Activated naive CD4-positive, alpha-beta T cell (primary cell): ENCODE measurements at places on chromosomes 6 and 20.

DNA sequence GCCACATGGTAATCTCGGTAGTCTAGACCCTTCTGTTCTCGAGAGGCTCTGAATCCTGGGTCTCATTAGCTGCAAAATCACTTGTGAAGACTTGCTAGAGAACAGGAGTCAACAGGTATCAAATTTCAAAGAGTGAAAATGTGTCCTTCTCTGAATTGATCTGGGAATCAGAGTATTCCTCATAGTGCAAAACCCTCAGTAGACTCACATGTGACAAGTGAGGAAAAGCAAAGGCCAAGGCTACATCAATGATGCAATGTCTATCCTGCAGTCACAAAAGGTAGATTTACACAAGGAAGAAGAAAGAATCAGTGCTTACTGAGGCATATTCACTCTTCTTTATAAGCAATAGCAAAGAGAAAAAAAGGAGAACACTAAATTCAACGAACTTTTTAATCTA lies 1220.0 kb upstream of the GJE1 start:
- DNase-seq, result no peak

- DNase-seq, result no peak
These were observed 92.7 kb upstream of the DTNBP1 start for GRCh38 chr6:15755526-15755925.

DNA sequence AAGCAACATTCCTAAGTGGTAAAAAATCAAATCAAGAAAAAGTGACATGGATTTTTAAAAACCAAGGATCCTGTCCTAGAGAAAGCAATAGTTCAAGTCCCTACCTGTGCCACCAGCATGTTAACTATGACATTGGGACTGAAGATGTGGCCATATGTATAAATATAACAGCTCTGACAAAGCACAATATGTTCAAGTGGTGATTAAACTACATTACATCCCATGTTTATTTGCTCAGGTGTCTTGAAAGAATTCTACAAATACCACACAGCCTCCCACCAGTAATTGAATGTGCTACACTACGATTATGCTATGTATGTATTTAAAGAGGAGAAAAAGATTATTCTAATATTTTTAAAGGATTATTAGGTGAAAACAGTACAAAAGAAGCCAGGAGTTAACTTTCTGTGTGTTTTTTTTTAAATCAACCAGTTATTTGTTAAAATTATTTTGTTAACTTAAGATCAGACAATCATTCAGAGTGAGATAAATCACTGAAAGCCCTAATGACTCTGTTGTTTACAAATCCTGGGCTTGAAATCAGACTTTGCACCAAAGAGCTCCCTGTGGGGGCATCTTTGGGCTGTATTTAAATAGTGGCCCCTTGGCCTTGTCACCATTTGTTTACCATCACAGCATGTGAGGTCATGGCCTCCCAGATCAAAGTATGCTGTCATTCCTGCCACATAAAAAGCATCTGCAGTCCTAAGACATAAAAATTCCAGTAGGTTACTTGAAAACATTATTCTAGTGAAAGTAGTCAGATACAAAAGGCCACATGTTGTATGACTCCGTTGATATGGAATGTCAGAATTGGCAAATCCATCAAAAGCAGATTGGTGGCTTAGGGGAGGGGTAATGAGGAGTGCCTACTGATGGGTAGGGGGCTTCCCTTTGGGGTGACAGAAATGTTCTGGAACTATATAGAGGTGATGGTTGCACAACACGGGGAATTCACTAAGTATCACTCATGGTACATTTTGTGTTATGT lies 17.1 kb downstream of the TTLL2 start:
- DNase-seq, result no peak

- DNase-seq, result no peak
These were observed 6.8 kb downstream of the FOXF2 start for GRCh38 chr6:1395941-1396908.

- no peak for DNase-seq
These were observed 127.8 kb downstream of the SOD2 start for GRCh38 chr6:159565181-159565710.

GRCh38 chr20:18802012-18802634 lies 11.5 kb upstream of the SCP2D1 start:
- DNase-seq, result no peak

DNA sequence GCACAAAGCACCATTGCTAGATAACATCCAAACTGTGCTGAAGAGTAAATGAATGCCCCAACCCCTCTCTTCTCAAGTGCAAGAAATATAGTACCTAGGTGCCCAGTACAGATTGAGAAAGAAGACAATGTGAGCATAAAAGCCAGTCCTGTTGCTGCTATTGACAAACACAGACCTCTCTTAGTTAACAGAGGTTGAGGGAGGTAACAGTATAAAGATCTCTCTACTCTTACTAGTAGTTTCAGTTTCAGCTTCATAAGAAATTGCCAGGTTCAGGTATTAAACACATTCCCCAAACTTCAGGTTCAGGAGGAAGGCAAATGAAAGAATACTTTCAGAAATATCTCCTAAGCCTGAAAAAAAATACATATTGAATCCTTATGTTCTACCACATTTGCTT lies 31.4 kb downstream of the TBC1D32 start:
- no peak for DNase-seq

- no peak for DNase-seq
These were observed 18.4 kb upstream of the RBM38 start for GRCh38 chr20:57372581-57373350.

DNA sequence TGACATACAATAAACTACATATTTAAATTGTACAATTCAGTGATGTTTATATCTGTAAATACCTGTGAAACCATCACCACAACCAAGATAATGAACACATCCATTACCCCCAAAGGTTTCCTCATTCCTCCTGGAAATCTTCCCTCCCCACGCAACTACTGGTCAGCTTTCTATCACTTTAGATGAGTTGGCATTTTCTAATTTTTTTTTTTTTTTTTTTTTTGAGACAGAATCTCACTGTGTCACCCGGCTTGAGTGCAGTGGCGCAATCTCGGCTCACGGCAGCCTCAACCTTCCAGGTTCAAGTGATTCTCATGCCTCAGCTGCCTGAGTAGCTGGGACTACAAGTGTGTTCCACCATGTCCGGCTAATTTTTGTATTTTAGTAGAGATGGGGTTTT lies 31.7 kb upstream of the ECI2 start:
- DNase-seq, result no peak

GRCh38 chr6:71481011-71481410 lies 192.4 kb downstream of the OGFRL1 start:
- DNase-seq, result no peak

DNA sequence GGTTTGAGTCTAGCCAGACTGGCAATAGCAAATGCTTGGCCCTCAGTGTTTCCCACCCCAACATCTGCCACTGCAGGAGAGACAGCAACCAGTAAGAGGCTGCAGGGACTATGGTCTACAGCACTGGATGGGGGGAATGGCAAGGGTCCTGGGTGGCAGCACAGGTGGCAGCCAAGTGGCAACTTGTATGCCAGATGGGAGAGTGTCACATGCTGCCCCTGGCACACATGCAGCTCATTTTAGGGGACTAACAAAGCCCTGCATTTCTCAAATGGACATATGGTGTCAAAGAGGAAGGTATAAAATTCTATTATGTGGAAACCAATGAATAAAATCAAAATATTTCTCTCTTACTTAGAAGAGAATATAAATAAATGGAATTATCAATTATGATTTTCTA lies 298.7 kb upstream of the MARCKS start:
- no peak for DNase-seq

GRCh38 chr6:14384175-14384949 lies 266.8 kb downstream of the CD83 start:
- DNase-seq, result no peak

DNA sequence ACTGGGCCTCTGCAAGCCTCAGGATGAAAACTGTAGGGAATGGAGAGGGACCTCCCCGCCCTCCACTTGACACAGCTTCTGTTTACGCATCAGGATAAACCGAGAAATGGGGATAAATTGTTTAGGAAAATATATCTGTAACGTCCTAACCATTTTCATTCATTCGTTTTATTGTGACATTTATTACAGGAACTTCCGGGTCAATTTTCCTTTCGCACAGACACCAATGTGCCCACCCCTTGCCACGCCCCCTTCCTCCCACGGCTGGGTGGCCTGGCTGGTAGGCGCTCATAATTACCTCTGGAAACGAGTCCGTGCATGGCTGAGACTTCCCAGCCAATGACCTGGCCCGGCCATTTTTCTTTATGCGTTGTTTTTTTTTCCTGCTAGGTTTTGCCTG lies 96.1 kb downstream of the BMP7 start:
- no peak for DNase-seq

GRCh38 chr6:70124882-70125545 lies 177.9 kb downstream of the COL9A1 start:
- no peak for DNase-seq

GRCh38 chr6:80988892-80989291 lies 763.6 kb downstream of the TENT5A start:
- no peak for DNase-seq

DNA sequence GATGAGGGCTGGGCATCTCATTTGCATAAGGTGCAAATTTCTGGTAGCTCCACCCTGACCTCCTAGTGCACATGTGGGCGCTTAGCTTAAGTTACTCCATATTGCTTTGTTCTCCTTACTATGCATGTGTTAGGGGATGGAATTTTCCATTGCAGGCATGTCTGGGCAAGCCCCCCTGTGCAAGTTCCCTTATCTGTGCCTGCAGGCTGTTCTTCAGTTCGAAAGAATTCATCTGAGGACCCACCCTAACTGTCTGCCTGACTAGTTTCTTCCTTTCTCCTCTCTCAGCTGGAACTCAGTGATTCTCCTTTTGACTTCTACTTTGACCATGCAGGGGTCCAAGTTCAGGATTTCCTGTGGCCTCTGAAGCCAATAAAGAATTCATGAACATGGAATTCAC lies 30.2 kb downstream of the CCDC170 start:
- no peak for DNase-seq

DNA sequence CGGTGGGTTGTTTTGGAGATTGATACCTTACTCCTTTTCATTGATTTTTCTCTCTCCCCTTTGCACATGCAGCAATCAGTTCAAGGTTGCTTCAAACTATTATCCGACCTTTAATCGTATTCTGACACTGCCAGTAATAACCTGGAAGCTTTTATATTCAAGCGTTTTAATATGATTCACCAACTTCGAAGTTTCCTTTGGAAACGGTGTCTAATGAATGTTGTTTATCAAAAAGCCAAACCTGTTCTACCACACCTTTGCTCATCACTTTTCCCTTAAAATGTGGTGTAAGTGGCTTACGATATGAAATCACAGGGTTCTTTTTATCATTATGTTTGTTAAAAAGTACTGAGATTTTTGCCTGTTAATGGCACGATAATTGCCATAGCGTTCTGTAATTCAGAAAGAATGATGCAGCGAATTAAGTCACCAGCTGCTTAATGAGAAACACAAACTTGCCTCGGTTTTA lies 660 bp downstream of the STXBP5 start:
- DNase-seq, result no peak

DNA sequence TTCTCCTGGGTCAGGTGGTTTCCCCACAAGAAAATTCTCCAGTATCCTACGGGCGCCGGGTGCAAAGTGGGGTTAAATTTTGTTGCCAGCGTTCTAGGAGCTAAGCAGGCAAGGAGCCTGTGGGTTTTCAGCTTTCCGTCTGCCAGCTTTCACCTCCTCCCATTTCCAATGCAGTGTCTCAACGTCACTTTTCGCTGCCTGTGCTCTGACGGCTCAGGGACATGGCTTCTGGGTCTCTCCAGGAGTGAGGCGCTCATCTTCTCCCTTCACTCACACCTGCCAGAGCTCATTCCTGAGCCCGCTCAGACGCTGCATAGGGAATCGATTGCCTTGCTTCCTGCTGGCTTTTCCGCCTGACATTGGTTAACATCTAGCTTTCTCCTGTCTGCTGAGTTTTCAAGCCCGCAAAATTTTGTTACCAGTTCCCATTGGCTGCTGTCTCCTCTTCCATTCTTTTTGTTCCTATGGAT lies 7.3 kb upstream of the NAA20 start:
- DNase-seq, result no peak

- DNase-seq, result no peak
These were observed 74.7 kb upstream of the NOX3 start for GRCh38 chr6:155530219-155530834.

DNA sequence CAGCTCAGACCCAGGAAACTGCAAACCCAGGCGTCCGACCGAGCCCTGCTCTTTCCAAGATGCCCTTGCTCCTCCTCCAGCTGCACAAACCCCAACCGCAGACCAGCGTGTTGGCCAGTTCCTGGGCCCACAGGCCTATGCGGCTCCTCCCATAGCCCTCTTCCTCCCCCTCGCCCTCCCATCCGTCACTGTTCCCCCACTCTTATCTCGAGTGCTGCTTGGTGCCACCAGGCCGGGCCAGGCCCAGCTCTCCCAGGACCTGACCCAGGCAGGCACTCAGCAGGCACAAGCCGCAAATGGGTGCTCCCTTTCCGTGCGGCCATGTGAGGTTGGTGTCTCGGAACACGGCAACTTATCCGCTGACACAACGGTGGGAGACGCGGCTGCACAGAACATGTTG lies 28.6 kb downstream of the ADRM1 start:
- DNase-seq, result no peak

DNA sequence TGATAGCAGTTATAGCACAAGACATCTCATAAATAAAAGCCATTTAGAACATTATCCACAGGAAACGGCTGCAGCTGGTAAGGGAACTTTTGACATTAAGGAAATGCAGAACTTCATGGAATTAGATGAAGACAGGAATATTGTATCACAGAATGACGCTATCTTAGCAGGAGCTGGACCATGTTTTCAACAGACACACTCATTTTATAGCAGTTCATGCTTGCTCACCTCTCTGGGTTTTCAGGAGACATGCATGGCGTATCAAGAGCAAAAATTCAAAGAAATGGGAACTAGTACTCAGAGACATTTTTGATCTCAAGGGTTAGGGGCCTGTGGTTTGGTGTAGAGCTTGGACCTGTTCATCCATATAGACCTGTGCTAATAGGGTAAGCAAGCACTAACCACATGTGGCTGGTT lies 125.0 kb downstream of the FYN start:
- DNase-seq, result no peak

DNA sequence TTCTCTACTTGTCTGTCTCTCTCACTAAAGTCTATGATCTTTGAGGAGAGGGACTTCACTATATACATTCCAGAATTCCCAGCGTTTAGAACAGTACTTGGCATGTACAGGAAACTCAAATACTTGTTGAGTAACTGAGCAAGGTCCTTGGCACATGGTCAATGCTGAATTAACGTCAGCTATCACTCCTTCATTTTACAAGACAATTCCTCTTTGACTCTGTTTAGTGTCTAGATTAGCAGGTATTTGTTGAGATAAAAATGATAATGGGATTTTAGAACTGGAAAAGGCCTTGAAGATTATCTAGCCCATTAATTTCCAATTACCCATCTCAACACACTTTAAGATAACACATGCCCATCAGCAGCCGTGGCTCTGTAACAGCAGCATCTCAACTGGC lies 6.6 kb upstream of the GUCA1B start:
- DNase-seq, result no peak

GRCh38 chr20:56358070-56358469 lies 704 bp upstream of the FAM210B start:
- no peak for DNase-seq

GRCh38 chr20:57749869-57750268 lies 40.1 kb upstream of the PMEPA1 start:
- no peak for DNase-seq

DNA sequence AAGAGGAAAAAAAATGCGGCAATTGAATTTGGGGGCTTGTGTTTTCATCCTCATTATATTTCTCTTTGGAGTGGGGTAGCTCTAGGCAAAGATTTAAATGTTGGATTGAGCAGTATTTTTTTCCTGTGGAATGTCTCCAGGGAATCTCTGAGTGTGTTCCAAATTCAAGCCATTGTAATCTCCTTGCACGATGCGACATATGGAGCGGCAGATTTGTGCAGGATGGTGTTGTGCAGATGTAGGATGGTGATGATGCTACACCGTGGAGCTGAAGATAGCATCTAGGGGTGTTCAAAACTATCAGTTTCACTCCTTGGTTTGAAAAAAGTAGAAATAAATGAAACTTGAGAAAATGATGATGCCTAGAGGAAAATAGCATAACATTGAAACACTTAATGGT lies 777.5 kb upstream of the EPHA7 start:
- no peak for DNase-seq
